Esophagus squamous epithelium (tissue), 5 donors: ENCODE measurements at places on chromosomes 7 and 10. TPM values are rescaled to one million over a fixed set of nuclear protein-coding genes. Genes with fewer than 3 reads are reported as not detected.
A peak's percentile ranks its signal among the peaks of the same experiment; 100 is the strongest.

- DNase-seq = no peak
Observed at GRCh38 chr7:136655414-136655813, 213.0 kb upstream of the CHRM2 start.

DNA sequence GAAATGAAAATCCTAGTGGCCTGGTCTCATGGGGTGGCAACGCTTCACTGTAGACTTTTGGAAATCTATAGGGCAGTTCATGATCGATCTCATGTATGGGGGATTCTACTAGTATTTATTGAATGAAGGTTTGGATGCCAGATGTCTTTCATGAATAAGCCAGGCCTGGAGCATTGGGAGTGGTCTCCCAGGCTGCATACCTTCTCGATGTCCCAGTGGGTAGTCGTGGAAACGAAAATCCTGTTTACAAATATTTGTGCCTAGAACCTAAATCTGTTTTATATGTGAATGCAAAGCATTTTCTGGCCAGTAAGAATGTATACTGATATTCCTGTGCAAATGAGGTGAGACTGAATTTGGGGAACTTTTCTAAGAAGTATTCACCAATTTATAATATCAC is 105.0 kb upstream of the C1QL3 start:
- DNase-seq = no peak

GRCh38 chr10:96716390-96716789 is 3.9 kb downstream of the PIK3AP1 start:
- DNase-seq = no peak

DNA sequence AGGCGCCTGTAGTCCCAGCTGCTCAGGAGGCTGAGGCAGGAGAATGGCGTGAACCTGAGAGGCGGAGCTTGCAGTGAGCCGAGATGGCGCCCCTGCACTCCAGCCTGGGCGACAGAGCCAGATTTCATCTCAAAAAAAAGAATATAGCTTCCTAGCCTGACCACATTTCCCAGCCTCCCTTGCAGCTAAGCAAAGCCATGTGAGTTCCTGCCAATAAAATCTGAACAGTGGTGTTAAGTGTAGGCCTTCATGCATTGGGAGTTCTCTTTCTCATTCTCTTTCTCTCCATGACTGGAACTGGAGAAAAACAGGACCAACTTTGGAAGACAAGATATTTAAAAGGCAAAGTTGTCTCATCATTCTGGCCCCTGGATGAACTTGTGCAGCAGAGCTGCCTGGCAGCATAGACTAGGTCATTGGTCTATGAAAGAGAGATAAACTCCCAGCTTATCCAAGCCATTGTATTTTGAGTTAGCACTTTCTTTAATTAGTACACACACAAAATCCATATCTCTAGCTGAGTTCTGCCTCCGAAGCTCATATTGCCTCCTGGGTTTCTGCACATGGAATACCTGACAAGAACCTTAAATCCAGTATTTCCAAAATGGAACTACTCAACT is 60.8 kb downstream of the TSPAN12 start:
- no peak for DNase-seq

- DNase-seq = no peak
Observed at GRCh38 chr10:50968386-50969091, 83.1 kb upstream of the A1CF start.

GRCh38 chr7:14071045-14071444 is 81.6 kb upstream of the ETV1 start:
- no peak for DNase-seq

DNA sequence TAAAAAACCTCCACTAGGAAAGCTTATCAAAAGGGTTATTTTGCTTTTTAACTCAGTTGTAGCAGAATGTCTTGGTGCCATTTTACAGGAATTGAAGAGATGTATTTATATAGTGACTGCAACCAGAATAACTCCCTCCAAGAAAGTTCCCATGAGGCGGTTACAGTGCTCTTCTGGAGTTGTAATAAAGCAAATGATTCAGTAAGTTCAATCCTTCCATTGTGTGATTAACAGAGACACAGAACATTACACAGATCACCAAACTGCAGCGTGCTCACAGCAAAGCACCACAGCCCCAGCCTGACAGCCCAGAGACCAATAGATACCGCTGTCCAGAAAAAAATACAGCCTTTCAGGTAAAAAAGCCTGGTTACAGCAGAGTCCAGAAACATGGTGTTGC is 21.9 kb upstream of the CABCOCO1 start:
- no peak for DNase-seq

- no peak for DNase-seq
Observed at GRCh38 chr10:2054728-2055127, 317.4 kb upstream of the ADARB2 start.

DNA sequence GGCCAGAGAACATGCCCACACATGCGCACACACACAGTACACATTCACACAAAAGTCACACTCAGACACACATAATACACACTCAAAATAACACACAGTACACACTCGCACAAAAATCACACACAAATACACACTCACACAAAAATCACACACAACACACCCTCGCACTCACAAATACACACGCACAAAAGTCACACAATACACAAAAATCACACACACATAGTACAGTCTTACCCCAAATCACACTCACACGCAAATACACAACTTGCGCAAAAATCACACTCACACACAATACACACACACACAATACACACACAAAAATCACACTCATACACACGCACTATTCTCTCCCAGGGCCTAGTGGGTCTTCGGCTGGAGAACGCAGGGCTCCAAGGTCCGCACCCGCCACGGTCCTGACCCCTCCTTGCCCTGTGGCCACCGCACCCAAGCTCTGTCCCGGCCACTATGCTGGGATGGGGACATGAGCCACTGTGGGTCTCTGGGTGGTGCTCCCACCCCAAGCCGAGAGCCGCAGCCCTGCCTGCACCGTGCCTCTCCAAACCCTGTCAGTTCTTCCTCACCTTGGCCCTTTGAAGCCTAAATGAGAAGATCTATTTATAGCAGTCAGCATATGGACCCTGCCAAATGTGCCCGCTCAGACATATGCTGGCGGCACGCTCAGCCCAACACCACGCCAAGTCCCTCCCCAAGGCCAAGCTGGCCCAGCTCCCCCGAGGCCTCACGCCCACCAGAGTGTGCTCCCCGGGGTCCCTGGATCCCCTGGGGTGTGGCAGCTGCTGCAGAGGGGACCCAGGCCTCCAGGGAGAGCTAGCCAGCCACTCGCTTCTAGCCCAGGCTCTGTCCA is 55.9 kb downstream of the ELFN1 start:
- no peak for DNase-seq

- no peak for DNase-seq
Observed at GRCh38 chr10:9786101-9786500, 1231.6 kb upstream of the CELF2 start.

GRCh38 chr7:95454438-95455045 is 19.7 kb upstream of the PON2 start:
- no peak for DNase-seq

GRCh38 chr7:92635538-92635937 is 45.3 kb upstream of the FAM133B start:
- no peak for DNase-seq

- DNase-seq = no peak
Observed at GRCh38 chr10:80068270-80068669, 10.2 kb upstream of the TMEM254 start.

- peak; percentile 9 for DNase-seq
Observed at GRCh38 chr7:47670729-47671128, 88.8 kb upstream of the TNS3 start.

DNA sequence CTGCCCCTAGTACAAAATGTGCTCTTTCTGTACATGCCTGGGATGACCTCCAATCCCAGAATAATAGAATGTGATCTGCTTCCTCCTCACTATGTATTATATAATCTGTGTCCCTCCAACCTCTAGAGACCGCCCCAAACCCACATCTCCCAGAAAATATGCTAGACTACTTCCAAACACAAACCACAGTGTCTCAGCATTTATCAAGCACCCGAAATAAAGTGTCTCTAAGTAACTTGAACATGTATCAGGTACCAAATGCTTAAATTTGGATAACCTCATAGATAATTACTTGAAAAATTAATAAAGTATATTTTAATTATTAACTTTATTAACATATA is 16.1 kb downstream of the LYZL1 start:
- DNase-seq = no peak

GRCh38 chr7:133095119-133095671 is 13.3 kb upstream of the CHCHD3 start:
- no peak for DNase-seq

DNA sequence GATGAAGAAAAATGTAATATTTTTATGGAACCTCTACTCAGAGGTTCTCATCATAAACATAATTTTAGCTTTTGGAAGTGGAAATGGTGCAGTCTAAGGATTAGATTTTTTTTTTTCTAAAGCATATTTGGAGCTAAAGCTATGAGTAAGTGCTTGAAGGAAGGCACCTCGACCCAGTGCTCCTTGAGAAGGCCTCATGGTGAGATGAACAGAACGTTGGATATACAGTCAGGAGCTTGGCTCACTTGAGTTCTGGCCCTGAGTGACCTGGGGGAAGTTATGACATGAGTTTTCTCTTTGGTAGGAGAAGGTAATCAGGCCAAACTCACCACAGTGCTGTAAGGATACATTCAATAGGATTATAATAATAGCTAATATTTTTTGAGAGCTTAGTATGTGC is 163.3 kb downstream of the JCAD start:
- no peak for DNase-seq

DNA sequence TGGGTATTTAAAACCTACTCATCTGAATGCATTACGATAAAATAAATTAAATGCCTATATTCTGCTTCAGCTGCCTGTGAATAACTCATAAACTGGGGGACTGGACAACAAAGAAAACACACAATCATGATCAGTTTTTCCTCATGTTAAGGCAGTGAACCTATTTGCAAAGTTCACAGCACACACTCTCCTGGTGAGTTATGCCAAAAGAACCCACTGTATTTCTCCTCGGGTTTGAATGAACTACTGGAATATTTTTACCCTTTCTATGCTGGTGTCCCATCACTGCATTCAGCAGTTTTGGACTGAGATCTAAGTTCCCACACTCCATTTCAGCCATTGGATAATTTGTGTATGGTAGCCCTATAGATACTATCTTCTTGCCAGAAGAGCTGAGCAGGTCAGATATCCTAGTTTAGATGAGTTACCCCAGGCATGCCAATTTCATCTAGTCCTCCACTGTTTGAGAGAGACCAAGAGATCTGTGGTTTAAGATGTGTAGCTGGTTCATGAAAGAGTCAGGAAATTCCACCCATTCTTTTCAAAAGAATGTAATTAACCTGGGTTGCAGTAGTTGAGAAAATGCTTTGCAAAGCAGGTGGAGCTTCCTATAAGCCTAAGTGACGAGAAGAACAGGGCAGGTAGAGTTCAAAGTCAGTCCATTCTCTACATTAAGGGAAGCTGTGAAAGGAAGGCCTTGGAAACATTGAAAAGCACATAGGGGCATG is 101.7 kb downstream of the PLXDC2 start:
- DNase-seq = no peak

DNA sequence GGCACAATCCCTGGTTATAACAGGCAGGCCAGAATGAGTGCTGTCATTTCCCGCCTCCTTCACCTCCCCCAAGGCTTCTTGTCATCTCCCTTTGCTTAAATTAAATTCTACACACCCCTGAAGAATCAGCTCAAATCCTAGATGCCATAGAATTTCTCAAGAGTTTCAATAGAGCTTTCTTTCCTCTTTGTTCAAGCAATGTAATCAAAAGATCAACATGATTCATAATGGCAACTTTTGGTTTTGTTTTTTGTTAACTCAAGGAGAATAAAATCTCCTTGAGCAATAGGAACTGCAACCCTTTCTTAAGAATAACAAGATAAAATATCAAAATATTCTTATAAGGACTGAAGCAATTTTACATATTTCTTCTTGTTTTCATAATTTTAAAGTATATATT is 180.8 kb upstream of the CDK1 start:
- no peak for DNase-seq

DNA sequence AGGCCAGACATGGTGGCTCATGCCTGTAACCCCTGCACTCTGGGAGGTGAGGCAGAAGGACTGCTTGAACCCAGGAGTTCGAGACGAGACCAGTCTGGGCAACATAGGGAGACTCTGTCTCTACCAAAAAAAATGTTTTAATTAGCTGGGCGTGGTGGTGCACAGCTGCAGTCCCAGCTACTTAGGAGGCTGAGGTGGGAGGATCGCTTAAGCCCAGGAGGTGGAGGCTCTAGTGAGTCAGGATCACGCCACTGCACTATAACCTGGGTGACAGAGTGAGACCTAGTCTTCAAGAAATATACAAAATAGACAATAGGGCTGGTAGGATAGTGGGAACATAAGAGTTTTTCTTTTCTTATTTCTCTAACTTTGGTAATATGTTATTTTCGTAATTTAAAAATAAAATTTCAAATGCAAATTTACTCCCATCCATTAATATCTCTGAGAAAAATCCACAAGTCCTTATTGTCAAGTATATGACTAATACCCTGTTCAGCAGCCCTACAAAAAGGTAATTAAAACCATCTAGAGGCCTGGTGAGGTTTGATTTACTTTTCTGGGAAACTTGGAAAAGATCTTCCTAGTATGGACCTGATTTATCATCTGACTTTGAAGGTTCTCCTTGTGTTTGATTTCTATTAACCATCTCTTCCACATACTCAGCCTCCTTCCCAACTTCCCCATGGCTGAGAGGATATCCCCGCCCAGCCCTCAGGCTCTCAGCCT is 50.0 kb downstream of the CREB3L2 start:
- DNase-seq = no peak

- no peak for DNase-seq
Observed at GRCh38 chr10:59027975-59028655, 148.3 kb upstream of the PHYHIPL start.

DNA sequence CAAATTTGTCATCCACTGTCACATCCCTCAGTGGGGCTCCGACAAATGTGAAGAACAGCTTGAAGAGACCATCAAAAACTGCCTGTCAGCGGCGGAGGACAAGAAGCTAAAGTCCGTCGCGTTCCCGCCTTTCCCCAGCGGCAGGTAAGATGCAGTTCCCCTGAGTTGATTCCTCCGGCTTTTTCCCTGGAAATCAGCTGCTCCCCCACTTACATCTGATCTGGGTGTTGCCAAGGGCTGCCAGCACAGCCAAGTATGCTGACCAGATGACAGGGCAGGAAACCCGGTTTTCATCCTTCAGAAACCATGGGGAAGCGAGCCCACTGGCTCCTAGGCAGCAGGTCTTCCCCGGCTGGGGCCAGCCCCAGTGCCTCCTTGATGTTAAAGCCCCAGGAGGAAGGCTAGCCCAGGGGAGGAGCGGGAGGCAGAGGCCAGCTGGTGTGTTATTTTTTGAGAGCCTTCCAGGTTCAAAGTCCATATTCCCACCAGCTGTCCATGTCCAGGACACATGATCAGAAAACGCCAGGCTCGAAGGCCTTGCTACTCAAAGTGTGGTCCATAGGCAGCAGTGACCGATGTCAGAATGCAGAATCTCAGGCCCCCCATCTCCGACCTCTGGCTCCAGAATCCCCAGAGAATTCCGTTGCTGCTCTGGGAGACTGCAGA is 23.4 kb downstream of the AIFM2 start:
- no peak for DNase-seq

GRCh38 chr7:50423860-50424259 is 26.3 kb downstream of the FIGNL1 start:
- DNase-seq = no peak

Gene METTL27
- total RNA-seq = not detected

Gene CYP2C18
- total RNA-seq = 28.0 TPM

Gene CALHM3
- total RNA-seq = not detected

Gene NPS
- not detected for total RNA-seq

Gene NKX1-2
- 0.59 TPM for total RNA-seq

Gene SERPINE1
- 4.2 TPM for total RNA-seq

Gene NAPEPLD
- total RNA-seq = 8.4 TPM

Gene ACSL5
- total RNA-seq = 15.9 TPM
